Stimulated activated CD4-positive, alpha-beta T cell treated with anti-CD3 and anti-CD28 coated beads, Interleukin-1b, Interleukin-23, amount 100 ng/mL, for 24 hours (primary cell): ENCODE measurements at places on chromosomes 13 and 19.

GRCh38 chr13:73075546-73075945 lies 16.7 kb downstream of the KLF5 start:
- DNase-seq: no peak

GRCh38 chr19:29845574-29846176 lies 33.9 kb downstream of the CCNE1 start:
- no peak for DNase-seq

GRCh38 chr13:42494157-42494556 lies 79.8 kb upstream of the TNFSF11 start:
- DNase-seq: no peak

- no peak for DNase-seq
These were observed 86.0 kb downstream of the ZNF726 start for GRCh38 chr19:24000656-24001055.

DNA sequence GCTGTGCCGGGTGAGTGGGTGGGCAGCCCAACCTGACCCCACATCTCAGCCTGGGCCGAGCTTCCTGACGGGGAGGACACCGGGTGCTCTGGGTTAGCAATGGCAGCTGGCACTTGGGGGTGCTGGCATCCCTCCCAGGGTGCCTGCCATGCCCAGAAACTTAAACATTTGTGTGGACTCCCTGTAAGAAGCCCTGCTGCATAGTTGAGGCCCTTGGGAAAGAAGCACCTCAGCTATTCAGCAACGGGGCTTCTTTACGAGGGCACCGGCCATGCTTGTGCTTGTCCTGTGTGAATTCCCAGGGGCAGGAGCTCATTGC lies 33.8 kb upstream of the MEDAG start:
- DNase-seq: no peak

DNA sequence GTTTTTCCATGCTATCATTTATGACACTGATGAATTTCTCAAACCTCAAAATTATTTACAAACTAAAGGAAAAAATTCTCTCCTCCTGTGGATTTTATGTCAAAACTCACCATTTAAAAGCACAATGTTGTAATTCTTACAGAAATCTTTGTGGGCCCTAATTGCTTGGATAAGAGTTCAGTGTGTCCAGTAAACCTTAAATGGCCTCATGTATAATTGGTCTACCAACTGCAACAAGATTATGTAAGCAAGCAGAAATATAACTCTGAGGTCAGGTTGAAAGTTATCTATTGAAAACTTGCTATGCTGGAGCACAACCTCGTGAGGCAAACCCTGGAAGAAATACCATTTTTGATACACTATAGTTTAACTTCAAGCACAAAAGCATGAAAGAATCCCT lies 22.0 kb downstream of the VWA8 start:
- DNase-seq: no peak

DNA sequence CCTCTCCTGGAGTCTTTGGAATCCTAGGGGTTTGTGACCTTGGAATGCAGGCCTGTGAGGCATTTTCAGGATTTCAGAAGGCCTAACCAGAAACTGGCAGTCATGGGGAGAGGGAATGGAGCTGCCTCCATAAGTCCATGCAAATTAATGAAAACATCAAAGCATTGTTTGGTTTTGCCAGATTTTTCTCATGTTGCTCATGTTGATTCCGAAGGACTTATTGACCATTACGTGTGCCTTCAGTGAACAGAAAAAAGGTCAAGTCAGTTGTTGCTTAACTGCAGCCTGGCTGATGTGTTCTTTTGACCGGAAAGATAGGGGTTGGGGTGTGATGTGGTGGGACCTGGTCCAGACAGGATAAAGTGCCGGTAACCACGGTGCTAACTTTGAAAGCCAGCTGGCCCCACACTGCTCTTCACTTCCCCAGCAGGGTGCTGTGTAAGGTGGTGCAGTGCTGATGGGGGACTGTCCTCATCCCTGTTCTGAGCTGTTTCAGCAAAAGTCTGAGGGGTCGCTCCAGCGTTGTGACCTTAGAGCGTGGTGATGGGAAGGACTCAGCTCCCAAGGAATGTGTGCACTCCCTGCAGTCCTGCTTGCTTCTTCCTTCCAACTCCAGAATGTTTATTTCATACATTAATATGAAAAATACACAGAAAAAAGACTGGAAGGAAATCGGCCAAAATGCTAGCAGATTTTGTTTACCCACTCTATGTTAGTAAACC lies 3.5 kb downstream of the RNF113B start:
- no peak for DNase-seq

GRCh38 chr19:17205237-17206140 lies 9.7 kb upstream of the USE1 start:
- no peak for DNase-seq

DNA sequence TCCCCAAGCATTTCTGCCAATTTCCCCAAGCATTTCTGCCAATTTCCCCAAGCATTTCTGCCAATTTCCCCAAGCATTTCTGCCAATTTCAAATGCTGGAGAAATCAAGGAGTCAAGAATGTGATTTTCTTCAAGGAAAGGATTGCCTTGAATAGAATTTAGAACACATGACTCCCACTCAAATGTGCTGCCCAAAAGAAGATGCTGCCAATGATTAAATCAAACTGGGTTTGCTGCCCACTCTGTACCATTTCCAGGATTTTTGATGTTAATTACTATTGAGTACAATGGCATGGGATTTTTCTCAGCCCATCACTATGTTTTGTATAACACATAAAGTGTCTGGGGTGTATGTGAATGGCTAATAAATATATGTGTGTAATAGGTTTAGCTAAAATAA lies 21.9 kb upstream of the ENOX1 start:
- DNase-seq: no peak
